ENCODE measurements at places on chromosomes 2 and 18.
A peak's percentile ranks its signal among the peaks of the same experiment; 100 is the strongest.

- no peak for DNase-seq
These were observed 8.0 kb upstream of the COL3A1 start for GRCh38 chr2:188966079-188966571.

GRCh38 chr2:105143467-105144151, 97.9 kb upstream of the GPR45 start:
- peak; percentile 14 for DNase-seq

DNA sequence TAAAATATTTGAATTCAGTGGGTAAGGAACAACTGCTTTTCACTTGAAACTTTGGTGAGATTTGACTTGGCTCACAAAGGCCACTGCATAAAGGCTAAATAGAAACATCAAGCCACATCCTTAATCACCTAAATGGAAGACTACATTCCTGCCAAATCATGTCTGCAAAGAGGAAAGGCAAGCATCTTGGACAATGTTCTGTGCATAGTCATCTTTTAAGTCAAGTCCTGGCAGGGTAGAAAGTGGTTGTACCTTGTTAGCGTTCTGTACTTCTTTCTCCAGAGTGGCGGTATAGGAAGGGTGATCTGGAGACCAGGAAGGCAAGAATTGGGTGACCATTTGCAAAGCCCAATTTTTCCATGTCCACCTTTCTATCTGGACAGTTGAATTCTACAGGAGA, 121.4 kb upstream of the SLC14A2 start:
- no peak for DNase-seq

GRCh38 chr2:63673865-63674533, 85.2 kb downstream of the MDH1 start:
- no peak for DNase-seq

GRCh38 chr2:9206991-9207640, 504 bp downstream of the ASAP2 start:
- no peak for DNase-seq

DNA sequence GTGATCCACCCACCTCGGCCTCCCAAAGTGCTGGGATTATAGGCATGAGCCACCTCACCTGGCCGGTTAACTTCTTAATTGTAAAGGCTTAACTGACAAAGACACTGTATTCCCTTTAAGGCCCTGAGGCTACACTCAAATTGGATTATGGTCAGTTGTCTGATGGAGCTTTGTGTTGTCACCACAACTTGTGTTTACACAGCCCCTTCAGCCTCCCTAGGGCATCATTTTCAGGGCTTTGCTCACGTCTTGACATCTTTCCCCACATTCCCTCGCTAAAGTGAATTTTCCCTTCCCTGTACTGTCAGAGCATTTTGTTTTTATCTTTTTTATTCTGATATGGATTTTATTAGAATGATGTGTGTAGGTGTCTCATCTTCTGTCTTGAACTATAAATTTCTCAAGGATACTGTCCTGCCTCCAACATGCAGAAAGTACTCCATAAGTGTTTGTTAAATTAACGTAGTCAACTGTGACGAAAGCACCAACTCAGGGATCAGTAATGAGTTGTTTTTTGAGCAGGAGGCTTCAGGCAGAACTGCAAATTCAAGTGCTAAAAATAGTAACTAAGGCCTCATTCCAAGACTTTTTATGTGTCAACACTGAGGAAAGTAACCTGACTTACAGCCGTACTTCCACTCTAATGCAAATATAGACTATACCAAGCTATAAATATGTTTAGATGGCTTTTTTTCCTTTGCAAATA, 77.1 kb upstream of the NARS1 start:
- DNase-seq, result no peak

GRCh38 chr18:39454866-39455265, 1889.3 kb upstream of the CELF4 start:
- no peak for DNase-seq

DNA sequence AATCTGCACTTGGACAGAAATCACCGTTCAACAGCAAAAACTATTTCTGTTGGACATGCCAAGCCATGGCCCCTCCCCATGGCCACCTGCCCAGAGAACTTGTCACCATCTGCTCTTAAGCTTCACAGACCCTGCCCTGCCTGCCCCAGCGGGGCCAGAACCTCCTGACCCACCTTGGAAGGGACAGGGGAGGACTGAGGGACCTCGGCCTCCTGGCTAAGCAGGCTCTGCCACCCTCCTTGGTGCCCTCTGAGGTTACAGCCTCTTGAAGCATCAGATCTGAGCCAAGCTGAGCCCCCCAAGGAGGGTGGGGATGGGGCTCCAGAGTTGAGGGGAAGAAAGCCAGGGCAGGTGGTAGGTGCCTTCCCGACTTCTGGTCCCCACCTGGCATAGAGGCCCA, 6.5 kb downstream of the TEX261 start:
- no peak for DNase-seq

DNA sequence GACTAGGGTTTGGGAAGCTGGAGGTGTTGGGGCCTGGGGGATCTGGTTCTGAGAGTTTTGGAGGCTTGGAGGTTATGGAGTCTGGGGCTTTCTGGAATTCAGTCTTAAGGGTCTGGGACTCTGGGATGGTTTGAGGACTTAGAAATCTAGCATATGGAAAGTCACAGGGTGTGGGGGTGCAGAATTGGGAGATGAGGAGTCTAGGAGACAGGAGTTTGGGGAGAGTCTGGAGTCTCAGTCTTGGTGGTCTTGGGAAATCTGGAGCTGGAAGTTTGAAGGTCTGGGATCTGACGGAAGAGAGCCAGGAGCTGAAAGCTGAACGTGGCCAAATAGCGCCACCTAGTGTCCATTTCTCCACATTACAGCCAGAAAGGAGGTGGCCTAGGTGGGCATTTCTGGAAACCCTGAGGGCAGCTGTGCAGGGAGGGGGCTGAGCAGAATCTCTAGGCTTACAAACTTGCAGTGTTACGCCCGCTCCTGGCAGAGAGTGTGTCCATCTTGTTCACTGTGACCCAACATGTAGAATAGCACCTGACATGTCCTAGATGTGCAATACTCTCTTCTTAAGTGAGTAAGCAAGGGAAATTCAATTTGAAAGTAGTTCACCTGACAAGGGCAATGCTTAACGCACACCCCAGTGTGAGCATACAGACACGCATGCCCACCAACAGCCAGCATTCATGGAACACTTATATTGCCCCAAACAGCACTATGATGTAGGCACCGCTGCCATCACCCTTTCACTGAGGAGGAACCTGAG, 204.8 kb downstream of the TFCP2L1 start:
- DNase-seq, result peak; percentile 19

DNA sequence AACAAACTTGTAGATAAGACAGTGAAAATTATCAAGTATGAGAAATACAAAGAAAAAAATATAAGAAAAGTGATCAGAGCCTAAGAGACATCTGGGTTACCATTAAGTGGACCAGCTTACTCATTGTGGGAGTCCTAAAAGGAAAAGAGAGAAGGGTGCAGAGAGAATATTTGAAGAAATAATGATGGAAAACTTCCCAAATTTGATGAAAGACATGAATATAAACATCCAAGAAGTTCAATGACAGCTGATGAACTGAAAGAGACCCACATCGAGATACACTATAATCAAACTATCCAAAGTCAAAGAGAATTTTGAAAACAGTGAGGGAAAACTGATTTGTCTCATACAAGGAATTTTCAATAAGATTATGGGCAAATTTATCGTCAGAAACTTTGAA, 22.5 kb downstream of the ARHGAP25 start:
- DNase-seq, result no peak

GRCh38 chr2:31263636-31264190, 29.8 kb downstream of the EHD3 start:
- DNase-seq, result no peak

- no peak for DNase-seq
These were observed 639.8 kb downstream of the TMEM182 start for GRCh38 chr2:103401621-103402020.

GRCh38 chr2:58788402-58788801, 547.3 kb upstream of the FANCL start:
- no peak for DNase-seq

- no peak for DNase-seq
These were observed 18.8 kb upstream of the STAT1 start for GRCh38 chr2:191032588-191033429.

GRCh38 chr2:159921752-159922404, 123.9 kb upstream of the CD302 start:
- peak; percentile 80 for DNase-seq

All from CD4-positive, alpha-beta T cell (primary cell).